ENCODE measurements at places on chromosomes 16 and 17.

DNA sequence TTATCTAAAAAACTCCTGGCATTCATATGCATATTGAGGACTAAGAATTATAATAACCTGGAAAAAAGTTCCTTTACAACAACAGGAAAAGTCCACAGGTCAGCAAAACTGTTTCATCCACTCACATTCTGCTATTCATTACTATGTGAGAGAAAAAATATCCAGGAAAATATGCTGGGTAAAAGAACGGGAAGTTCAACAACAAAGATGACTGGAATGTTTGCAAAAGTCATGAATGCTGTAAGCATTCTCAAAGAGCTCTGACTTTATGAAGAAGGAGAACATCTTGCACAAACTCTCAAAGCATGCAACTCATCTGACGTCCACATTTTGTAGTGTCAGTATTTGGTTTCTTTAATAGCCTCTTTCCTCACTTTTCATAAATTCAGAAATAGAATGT, 56.9 kb upstream of the ALDH3A1 start:
- peak; percentile 35 for DNase-seq

DNA sequence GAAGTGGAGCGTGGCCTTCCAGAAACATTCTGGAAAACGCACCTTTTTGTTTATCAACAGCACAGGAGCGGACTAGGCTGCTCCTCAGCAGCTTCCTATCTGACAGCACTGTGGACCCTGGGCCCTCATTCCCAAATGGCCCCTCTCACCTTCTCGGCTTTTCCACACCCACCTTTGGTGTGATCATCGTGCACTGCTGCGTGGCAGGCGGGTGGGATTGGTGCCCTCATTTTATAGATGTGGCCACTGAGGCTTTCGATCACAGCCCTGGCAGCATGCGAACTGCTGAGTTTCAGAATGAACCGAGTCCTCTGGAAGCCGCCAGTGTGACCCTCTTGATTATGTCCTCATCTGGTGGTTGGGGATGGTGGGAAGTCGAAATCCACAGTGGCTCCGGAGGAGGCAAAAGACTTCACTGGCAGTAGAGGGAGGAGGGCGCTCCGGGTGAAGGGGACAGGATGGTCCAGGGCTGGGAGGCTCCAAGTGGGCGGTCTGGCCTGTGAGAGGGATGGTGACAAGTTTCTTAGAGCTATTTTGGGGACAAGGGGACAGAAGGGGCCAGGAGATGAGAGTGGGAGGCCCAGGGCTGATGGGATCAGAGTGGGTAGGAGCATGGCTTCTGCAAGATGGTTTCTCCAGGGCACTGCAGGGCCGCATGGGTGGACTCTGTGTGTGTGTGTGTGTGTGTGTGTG, 49.5 kb downstream of the NKD1 start:
- DNase-seq = no peak

DNA sequence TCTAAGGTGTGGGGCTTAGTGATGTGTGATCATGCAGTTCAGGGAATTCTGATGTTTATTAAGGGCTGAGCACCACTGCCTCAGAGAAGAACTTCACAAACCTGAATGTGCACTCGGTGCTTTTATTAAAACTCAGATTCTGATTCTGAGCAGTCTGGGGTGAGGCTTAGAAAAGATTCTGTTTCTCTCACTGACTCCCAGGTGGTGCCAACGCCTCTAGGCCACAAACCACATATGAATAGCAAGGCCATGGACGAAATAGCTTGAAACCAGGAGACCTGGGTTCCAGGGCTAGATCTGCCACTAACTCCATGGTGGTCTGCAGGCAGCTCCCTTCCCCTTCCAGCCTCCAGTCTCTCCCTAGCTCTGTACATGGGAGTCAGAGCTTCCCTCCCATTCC, 169.1 kb downstream of the HS3ST3B1 start:
- no peak for DNase-seq

GRCh38 chr16:50146479-50147435, 6.3 kb upstream of the TENT4B start:
- DNase-seq = no peak

- no peak for DNase-seq
These were observed 129.1 kb upstream of the CHMP6 start for GRCh38 chr17:80862481-80862961.

GRCh38 chr17:6642592-6642991, 1.7 kb downstream of the TXNDC17 start:
- DNase-seq = no peak

- no peak for DNase-seq
These were observed 37.1 kb downstream of the BAIAP2 start for GRCh38 chr17:81071761-81072741.

GRCh38 chr17:9240659-9241370, 219.5 kb downstream of the NTN1 start:
- DNase-seq = no peak

DNA sequence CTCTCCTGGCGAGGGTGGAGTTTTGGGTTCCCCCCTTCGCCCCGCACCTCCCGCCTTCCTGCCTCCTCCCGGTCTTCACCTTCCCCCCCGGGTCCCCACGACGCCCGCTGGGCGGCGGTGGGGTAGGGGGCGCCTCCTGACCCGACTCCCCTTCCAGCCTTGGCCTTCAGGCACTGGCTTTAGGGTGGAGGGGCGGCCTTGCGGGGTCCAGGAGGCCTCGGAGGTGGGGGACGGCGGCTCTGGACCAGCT, 2.4 kb downstream of the SLC16A3 start:
- DNase-seq = no peak

DNA sequence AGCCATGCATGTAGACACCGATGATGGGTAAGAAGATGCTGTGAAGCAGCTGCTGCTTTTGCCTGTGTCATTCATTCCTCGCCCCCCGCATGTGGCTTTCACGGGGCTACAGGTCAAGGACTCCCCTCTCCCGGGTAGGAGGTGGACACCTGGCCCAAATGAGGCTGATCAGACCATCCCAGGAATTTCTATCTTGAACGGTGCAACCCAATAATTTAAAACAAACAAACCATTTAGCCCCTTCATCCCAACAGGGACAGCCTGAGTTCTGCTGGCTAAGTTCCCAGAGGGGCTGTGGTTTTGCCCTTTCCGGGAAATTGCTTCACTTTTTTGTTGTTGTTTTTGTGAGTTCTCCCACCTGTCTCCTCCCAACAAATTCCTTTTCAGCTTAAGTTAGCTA, 137.7 kb upstream of the CDH5 start:
- DNase-seq = no peak

DNA sequence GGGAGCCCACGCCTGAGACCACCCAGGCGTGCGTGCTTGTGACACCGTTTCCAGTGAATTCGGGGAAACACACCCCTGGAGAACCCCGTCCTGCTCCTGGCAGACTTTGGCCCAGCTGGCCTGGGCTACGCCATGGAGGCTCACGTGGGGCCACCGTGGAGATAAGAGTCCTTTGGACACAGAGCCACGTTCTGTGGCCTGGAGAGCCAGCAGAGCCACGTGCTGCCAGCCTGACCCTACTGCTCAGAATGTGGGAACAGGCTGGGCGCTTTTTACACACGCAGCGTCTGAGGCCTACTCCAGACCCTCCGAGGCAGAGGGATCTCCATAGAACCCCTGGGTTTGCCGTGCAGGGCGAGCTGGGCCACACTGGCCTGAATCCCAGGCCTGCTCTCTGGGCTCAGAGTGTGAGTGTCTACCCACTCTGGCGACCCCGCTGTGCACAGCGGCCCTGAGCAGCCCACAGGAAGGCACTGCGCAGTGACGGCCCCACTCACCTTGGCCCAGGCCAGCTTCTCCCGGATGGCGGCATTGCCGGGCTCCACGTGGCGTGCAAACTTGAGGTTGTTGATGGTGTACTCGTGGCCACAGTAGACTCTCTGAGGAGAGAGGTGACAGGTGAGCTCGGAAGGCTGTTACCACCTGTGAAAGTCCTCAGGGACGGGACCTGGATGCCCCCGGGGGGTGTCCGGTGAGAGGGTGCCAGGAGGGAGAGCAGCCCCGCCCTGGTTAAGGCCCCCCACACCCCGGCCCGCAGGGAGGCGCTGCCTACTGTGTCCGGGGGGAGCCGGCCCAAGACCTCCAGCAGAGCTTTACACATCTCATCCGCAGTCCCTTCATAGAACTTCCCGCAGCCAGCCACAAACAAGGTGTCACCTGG, 10.0 kb downstream of the HAGH start:
- no peak for DNase-seq

GRCh38 chr17:58315750-58316149, 12.8 kb downstream of the TSPOAP1 start:
- no peak for DNase-seq

DNA sequence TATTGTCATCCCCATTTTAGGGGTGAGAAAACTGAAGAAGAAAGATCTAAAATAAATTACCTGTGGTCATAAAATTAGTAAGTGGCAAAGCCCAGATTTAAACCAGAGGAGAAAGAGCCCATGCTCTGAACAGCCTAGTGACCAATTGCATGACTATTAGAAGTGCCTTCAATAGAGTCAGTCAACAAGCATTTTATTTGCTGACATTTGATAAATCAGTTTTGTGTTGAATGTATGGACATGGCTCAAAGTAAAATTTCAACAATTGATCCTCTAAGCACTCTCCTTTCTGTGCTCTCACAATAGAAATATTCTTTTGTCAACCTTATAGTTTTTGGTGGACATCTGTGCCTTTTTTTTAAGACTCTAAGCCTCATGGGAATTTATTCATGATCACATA, 572.9 kb upstream of the SOX9 start:
- DNase-seq = no peak

- no peak for DNase-seq
These were observed 18.3 kb downstream of the MEAK7 start for GRCh38 chr16:84486126-84486525.

GRCh38 chr17:82972836-82973372, 106.5 kb upstream of the METRNL start:
- no peak for DNase-seq

GRCh38 chr17:1275962-1276736, 3.3 kb upstream of the TRARG1 start:
- DNase-seq = no peak

- no peak for DNase-seq
These were observed 130.4 kb downstream of the C16orf78 start for GRCh38 chr16:49504023-49504364.
